Activated naive CD8-positive, alpha-beta T cell treated with anti-CD3 and anti-CD28 coated beads, Interleukin-2, amount 50 U/mL, for 16 hours (primary cell): ENCODE measurements at places on chromosomes 16 and 17.
A peak's percentile ranks its signal among the peaks of the same experiment; 100 is the strongest.

- no peak for DNase-seq
Observed at GRCh38 chr16:64287655-64288528, 834.0 kb downstream of the CDH11 start.

DNA sequence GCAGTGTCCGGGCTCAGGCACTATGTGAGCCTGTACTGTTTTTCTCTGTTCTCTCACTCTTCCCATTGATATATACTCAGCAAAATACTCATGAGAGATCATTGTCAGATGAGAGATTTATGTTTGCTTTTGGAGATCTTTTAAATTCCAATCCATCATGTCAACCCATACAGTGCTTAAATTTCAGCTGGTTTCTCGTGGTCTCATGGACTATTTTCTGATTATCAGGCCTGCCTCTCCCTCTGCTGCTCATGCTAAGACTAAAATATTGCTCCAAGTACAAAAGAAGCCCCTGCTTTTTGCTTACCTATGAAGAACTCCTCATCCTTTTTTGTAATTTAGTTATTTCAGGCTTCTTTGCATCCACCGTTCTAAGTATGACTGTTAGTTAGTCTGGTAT is 547.2 kb downstream of the KCNJ2 start:
- DNase-seq: no peak

GRCh38 chr16:10332241-10332640 is 53.6 kb upstream of the ATF7IP2 start:
- no peak for DNase-seq

DNA sequence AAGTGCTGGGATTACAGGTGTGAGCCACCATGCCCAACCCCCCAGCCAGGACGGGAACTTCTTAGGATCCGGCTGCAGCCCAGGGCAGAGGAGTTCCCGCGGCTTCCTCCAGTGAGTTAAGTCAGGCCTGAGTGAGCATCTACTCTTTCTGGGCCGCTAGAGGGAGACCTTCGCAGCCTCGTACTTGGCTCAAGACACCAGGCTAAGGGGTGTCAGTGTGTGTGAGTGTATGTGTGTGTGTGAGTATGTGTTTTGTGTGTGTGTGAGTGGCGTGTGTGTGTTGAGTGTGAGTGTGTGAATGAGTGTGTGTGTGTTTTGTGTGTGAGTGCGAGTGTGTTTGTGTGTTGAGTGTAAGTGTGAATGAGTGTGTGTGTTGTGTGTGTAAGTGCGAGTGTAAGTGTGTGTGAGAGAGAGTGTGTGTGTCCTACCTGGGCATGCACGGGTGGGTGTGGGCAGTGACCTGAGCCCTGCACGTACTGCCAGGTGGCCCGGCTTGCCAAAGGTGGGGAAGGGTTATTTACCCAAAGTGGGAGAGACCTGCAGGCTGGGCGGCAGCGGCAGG is 58.5 kb downstream of the TMEM235 start:
- peak; percentile 44 for DNase-seq

DNA sequence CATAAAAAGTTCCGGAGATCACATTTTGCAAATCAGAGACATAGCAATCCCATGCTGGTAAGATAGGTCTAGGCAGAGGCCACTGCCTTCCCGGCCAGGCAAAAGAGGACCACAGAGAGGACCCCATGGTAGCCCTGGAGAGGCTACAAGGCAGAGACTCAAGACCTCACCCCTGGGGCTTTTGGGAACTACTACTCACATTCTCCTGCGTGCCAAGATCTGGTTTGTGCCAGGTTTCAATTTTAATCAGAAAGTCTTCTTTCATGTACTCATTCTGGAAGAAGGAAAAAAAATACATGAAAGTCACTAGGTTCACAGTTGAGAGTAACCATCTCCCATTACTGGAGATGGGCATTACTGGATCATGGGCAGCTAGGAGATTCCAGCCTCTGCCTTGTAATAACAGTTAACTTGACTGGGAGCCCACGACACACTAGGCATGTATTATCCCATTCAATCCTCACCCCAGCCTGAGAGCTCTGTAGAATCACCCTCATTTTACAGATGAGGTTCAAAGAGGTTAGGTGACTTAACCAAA is 21.2 kb downstream of the PITPNA start:
- DNase-seq: no peak

GRCh38 chr16:49048557-49048956 is 233.1 kb downstream of the CBLN1 start:
- DNase-seq: no peak

- DNase-seq: no peak
Observed at GRCh38 chr17:40828454-40829044, 6.1 kb upstream of the KRT10 start.

GRCh38 chr17:65688307-65688706 is 126.9 kb upstream of the AXIN2 start:
- DNase-seq: no peak

- DNase-seq: no peak
Observed at GRCh38 chr16:82857693-82858365, 231.1 kb downstream of the CDH13 start.

DNA sequence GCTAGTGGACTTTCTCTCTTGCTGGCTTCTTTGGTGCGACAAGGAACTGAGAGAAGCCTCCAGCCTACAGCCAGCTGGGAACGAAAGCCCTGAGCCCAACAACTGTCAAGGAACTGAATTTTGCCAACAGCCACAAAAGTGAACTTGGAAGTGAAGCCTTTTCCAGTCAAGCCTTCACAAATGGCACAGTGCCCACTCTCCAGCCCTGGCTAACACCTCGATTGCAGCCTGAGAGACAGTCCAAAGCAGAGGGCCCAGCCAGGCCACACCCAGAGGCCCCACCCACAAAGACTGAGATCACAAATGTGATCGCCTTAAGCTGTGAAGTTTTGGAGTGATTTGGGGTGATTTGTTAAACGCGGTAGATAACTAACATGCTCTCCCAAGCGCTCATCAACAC is 244.6 kb upstream of the SDK2 start:
- DNase-seq: no peak

DNA sequence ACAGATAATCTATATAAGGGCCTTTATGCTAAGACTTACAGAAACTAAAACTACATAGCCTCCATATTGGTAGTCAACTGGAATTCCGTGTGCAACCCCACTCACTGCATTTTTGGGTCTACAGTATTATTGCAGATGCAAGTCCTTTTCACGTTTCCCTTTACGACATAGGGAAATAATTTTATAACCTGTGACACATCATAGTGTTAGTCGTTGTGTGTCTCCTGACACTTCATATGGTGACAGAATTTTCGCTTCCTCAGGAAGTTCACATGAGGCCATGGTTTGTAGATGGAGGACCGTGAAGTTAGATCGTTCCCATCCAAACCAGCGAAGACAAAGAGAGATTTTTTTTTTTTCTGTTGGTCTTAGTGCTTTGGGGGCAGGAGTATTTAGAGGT is 15.7 kb upstream of the MRC2 start:
- DNase-seq: no peak

DNA sequence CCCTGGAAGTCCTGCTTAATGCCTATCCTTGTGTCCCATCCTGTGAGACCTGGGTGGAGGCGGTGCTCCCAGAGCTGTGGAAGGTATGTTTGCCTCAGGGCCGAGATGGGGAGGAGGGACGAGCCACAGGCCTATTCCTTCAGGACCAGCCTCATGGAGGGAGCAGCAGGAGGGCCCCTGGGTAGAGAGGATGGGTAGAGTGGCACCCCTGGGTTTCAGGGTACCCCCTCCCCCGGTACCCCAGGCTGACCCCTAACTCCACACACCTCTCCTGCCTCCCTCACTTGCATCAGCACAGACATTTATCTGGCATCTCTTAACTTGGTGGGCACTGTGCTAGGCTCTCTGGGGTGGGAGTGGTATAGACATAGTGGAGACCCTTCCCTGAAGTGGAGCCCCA is 7.1 kb downstream of the ASB16 start:
- no peak for DNase-seq

DNA sequence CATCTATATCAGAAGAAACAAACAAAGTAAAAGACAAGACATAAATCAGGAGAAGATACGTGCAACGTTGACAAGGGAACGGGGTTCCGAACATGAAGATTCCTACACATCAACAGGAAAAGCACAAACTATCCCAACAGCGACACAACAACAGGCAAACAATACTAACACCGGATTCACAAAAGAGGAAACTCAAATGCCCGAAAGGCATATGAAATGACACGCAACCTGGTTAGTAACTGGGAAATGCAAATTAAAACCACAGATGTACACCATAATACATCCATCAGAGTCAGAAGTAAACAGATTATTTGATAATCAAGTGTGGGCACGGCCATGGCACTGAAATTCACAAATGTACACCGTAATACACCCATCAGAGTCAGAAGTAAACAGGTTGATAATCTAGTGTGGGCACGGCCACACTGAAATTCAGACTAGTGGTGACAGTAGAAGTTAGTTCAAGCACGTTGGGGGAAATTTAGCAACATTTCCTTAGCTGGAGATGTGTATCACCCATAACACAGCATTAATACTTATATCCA is 171.9 kb upstream of the RPH3AL start:
- no peak for DNase-seq

DNA sequence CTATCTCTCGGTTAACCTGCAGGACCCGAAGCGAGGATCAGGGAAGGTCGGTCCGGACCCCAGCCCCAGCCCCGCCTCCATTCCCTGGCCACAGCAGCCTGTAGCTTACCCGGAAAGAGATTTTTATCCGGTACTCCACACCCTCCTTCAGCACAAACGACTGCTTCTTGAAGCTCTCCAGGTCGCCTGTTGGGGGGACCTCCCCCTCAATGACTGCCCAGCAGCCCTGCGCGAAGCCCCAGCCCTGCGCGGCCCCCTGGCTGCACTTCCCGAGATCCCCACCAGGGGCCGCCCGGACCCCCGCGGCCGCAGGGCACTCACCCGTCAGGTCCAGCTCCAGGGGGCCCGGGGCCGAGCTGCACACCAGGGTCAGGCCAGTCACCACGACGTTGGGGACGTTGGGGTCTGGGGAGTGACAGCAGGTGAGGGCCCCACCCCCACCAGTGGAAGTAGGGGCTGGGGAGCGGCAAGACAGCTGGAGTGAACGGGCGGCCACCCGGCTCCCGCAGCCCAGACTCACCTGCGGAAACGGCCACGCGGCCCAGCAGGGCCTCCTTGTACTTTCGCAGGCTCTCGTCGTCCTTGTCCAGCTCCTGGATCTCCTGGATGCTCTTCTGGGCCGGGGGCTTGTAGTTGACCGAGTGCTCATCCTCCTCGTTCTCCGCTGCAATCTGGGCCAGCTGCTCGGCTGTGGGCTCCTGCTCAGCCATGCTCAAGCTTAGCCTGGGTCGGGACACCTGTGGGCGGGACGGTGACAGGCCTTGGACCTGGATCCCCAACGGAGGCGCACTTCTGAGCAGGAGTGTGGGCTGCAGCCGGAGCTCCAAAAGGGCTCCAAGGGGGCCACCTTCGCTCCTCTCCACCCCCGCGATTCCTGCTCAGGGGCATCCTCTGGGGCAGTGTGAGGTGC is 1.7 kb downstream of the ARHGDIA start:
- DNase-seq: no peak

DNA sequence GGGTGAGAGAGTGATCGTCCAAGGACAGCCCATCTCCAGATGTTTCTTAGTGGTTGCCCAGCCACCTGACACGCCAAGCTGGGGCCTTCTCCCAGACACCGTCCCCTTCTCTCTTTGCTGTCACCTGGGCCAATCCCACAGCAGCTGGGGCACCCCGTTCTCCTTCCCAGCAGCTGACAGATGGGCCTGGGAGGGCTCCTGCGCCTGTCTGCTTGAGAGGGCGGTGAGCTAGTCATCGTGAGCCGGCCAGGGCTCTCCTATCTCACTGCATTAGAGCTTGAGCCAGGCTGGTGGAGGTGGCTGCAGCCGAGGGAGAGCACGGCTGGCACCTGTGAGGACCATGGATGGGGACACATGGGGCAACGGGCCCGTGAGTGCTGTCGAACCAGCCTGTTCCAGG is 41.2 kb downstream of the RAB11FIP3 start:
- no peak for DNase-seq

- no peak for DNase-seq
Observed at GRCh38 chr17:4711661-4712181, 1.3 kb downstream of the ARRB2 start.

GRCh38 chr16:67017810-67018488 is 11.0 kb upstream of the CBFB start:
- peak; percentile 81 for DNase-seq

DNA sequence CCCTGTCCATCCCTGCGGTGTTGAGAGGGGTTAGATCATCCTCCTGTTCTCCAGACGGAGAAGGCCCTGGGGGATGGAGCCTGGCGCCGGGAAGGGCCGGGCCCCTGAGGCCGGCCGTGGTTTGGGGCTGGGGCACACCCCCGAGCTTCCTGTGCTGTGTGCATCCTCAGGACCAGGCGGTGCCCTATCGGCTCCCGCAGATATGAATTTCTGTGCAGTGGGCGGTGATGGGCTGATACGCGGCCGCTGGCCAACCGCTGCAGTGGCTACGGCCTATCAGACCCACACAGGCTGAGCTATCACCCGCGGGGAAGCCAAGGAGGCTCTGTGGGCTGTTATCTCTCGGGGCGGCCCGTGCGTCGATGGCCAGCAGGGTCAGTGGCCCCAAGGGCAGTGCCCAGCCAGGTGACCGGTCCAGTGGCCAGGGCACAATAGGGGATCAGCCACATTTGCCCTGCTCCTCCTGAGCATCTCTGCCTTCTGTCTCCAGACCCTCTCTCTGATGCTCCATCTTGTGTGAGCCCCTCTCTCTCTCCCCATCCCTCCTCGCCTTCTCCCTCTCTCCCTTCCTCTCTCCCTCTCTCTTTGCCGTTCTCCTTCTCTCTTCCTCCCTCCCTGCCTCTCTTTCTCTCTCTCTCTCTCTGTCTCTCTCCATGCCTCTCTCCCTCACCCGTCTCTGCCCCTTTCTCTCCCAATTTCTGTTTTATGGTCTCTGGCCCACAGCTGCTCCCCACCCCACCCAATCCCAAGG is 38.7 kb downstream of the ZFPM1 start:
- DNase-seq: no peak
